Fibroblast of villous mesenchyme (primary cell): ENCODE measurements at places on chromosomes 5 and 9.

GRCh38 chr9:71665247-71665646 lies 103.1 kb downstream of the CEMIP2 start:
- no peak for DNase-seq

GRCh38 chr5:54975701-54976100 lies 9.7 kb downstream of the ESM1 start:
- DNase-seq: no peak

GRCh38 chr9:21709464-21710058 lies 92.9 kb upstream of the MTAP start:
- peak; percentile 57 for DNase-seq

GRCh38 chr5:35246411-35246810 lies 16.1 kb upstream of the PRLR start:
- no peak for DNase-seq

- no peak for DNase-seq
These were observed 12.8 kb upstream of the MGAT1 start for GRCh38 chr5:180815293-180815917.

DNA sequence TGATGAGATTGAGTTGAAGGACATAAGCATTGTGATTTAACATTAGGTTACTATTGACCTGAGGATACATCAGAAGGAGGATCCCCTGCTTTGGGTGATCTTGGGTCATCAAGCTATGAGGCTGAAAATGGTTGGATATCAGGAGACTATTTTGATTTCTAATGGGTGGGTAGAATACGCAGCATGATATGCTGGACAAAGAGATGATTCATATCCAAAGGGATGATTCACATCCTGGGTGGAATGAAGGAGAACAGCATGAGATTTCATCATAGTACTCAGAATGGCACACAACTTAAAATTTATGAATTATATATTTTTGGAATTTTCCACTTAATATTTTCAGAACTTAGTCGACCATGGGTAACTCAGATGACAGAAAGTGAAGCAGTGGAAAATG lies 1759.5 kb upstream of the C9orf72 start:
- peak; percentile 73 for DNase-seq

DNA sequence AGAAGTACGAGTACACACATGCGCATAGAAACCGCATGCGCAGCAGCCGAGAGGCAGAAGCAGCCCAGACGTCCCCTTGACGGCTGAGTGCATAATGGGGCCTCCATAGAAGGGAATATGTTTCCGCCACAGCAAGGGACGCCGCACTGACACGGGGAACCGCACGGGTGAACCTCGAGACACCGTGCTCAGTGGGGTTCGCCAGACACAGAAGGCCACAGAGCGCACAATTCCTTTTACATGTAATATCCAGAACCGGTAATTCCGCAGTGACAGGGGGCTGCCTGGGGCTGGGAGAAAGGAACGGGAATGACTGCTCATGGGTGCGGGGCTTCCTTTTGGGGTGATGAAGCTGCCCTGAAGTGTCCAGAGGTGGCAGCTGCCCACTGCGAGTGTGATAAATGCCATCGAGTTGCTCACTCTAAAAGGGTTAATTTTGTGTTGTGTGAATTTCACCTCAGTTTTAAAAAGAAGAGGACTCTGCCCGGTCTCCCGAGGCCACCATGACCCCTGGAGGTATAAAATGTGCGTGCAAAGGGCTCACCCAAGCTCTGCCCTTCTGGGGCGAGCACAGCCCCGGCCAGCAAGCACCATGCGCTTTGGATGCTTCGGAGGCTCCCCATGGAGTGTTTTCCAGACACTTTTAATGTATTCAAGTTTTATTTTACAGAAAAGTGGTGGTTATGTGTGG lies 29.7 kb downstream of the MRPL36 start:
- no peak for DNase-seq

GRCh38 chr5:63555874-63556273 lies 406.4 kb downstream of the HTR1A start:
- DNase-seq: no peak

GRCh38 chr9:137225699-137226331 lies 841 bp downstream of the CYSRT1 start:
- no peak for DNase-seq

- DNase-seq: no peak
These were observed 102.2 kb downstream of the MEGF10 start for GRCh38 chr5:127392762-127393161.

- DNase-seq: no peak
These were observed 168.7 kb downstream of the ENC1 start for GRCh38 chr5:74471875-74472274.

- DNase-seq: peak; percentile 38
These were observed 2111.3 kb downstream of the MAT2B start for GRCh38 chr5:165616490-165617405.

DNA sequence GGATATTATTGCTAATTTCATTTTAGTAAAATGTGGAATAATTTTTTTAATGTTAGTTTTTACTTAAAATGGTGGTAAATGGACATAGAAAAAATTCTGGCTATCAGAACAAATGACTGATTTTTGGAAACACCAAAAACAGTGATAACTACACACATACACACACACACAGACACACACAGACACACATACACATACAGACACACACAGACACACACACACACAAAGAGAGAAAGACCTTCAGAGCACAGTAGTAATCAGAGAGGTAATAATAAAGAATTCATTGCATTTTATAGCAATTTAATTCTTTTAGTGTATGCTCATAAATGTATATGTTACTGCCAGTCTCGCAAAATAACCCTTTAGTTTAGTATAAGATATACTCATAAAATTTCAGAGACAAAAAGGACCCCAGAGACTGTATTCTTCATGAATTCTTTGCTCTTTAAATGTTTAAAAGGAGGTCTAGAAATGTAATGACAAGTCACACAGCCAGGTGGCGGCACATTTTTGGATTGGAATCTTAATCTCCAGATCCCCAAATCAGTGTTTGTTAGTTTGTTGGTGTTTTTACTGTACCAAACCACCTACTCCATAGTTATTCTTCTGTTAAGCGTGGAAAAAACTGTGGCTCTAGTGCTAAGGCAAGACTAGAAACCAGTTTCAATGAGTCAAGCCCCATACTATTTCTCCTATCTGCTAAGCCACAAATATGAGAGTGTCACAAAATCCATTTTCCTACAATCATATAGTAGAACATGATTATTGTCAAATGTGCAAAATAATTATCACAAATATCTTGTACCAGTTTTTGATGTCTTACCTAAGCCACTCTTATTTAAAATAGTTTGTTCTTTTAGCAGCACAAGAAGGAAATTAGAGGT lies 109.9 kb downstream of the EDIL3 start:
- peak; percentile 37 for DNase-seq

- no peak for DNase-seq
These were observed 24.8 kb upstream of the FOXI1 start for GRCh38 chr5:170080786-170081445.

DNA sequence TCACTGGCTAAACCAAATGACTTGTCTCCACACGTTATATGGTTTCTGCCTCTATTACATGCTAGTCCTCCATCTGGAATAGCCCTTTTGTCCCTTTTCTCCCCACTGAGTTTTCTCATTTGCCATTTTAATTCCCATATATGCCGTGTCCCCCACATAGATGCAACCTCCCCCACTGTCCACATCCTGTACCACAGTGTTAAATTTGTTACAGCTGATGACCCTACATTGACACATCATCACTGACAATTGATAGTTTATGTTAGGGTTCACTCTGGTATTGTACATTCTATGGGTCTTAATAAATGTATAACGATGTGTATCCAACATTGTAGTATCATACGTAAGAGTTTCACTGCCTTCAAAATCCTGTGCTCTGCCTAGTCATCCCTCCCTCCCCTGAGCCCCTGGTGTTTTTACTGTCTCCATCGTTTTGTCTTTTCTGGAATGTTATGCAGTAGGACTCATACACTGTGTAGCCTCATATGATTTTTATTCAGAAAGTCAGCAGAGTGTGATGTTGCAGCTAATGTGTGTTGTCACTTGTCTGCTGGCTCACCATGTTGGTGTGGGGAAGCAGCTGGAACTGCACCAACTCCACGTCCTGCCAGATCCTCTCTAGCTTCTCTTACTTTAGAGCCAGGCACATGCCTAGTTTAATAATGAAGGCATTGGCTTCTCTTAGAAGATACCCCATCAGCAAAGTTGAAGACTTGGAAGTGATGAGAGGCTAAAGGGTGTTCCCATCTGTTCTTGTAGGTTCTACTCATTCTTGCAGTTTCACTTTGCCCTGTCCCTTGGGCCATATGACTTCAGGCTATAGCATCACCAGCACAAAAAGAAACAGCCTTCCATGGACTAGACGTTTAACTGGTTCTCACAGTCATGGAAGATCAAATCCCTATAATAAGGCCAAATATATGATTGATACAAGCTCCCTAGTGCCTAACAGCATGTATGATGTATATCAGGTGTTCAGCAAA lies 30.2 kb downstream of the LRRC70 start:
- DNase-seq: no peak

- DNase-seq: no peak
These were observed 271.1 kb downstream of the TRIM36 start for GRCh38 chr5:114898602-114899001.

GRCh38 chr9:124562328-124562727 lies 55.1 kb upstream of the NR5A1 start:
- no peak for DNase-seq
